ENCODE measurements at places on chromosomes 1 and 21. TPM values are rescaled to one million over a fixed set of nuclear protein-coding genes. Genes with fewer than 3 reads are reported as not detected.

GRCh38 chr1:3240524-3241235, 171.7 kb downstream of the PRDM16 start:
- no peak overlapping the region for H3K27ac ChIP-seq
- DNase-seq, result no peak
- H3K36me3 ChIP-seq, result no peaks in the 10 kb centered on the region
- no peaks in the 10 kb centered on the region for H3K4me1 ChIP-seq
- H3K27me3 ChIP-seq, result peaks cover 25% of the 10 kb centered on the region

GRCh38 chr1:82879701-82880305, 1079.1 kb downstream of the ADGRL2 start:
- no peaks in the 10 kb centered on the region for H3K27me3 ChIP-seq
- H3K4me3 ChIP-seq, result no peak overlapping the region
- H3K27ac ChIP-seq, result no peak overlapping the region
- no peaks in the 10 kb centered on the region for H3K36me3 ChIP-seq
- no peak for DNase-seq

DNA sequence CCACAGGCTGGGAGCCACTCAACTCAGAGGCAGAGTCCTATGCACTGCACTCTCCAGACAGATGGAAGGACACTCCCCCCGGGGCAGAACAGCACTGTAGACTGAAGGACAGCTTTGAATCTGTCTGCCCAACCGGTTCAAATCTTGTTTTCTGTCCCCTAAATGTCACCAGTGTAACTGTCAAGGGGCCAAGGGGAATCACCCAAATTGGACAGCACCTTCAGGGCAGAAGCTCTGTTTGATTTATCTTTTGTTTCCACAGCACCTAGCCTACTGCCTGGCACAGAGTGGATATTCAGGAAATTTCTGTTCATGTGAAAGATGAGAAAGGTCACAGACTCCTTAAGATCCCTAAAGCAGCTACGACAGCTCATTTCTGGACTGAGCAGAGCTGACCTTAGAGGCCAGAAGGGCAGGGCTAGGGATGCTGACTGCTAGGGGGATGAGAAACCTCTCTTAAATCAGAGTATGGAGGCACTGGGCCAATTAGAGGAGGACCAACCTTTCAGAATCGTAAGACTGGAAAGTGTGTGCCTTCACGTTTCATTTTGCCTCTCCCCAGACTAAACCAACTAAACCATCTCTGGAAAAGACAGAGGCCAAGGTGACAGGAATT, 41.0 kb downstream of the ITPKB start:
- DNase-seq, result peak; percentile 77
- H3K27ac ChIP-seq, result peak overlapping the region; percentile 97
- no peaks in the 10 kb centered on the region for H3K27me3 ChIP-seq
- no peak overlapping the region for H3K4me3 ChIP-seq
- peaks cover 27% of the 10 kb centered on the region for H3K4me1 ChIP-seq
- H3K36me3 ChIP-seq, result no peaks in the 10 kb centered on the region

GRCh38 chr1:197845886-197846285, 56.5 kb upstream of the C1orf53 start:
- no peak for DNase-seq
- no peak overlapping the region for H3K4me3 ChIP-seq
- H3K4me1 ChIP-seq, result no peaks in the 10 kb centered on the region
- no peak overlapping the region for H3K27ac ChIP-seq

The C1orf53 gene
- total RNA-seq, result 13.2 TPM

GRCh38 chr1:35345439-35345981, 77.0 kb downstream of the ZMYM4 start:
- H3K27me3 ChIP-seq, result no peaks in the 10 kb centered on the region
- no peak overlapping the region for H3K4me3 ChIP-seq
- no peak overlapping the region for H3K27ac ChIP-seq
- no peaks in the 10 kb centered on the region for H3K36me3 ChIP-seq

DNA sequence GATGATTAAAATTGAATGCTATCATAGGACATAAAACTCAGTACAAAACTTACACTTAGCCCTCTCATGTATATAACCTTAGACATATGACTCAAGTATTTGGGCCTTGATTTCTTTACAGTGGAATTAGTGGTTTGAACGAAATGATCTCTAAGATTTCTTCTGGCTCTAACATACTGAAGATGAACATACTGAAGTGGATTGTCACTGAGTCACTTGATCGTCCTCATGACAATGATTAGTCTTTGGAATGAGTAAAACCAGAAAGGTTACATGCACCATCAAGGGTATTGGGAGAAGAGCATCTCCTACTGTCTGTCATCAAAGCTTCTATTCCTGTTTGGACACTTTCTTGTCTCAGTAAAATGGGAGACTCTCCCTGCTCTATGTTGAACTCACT, 17.4 kb downstream of the FMN2 start:
- H3K27me3 ChIP-seq, result no peaks in the 10 kb centered on the region
- DNase-seq, result no peak
- H3K27ac ChIP-seq, result no peak overlapping the region
- H3K36me3 ChIP-seq, result no peaks in the 10 kb centered on the region

The TTC22 gene
- total RNA-seq, result 30.4 TPM

The IVL gene
- total RNA-seq, result 0.57 TPM

DNA sequence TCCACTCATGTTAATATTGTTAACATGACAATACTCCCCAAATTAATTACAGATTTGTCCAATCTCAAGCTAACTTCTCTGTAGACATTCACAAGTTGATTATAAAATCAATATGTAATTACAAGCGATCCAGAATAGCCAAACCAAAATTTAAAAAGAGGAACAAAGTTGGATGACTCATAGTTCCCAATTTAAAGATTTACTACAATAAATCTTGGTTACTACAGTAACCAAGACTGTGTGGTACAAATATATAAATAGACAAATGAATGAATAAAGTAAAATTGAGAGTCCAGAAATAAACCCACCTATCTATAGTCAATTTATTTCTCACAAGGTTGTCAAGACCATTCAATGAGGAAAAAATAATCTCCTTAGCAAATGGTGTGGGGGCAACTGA, 7.1 kb upstream of the KRTAP10-4 start:
- no peak overlapping the region for H3K27ac ChIP-seq
- no peak for DNase-seq
- no peaks in the 10 kb centered on the region for H3K27me3 ChIP-seq
- no peak overlapping the region for H3K4me3 ChIP-seq

DNA sequence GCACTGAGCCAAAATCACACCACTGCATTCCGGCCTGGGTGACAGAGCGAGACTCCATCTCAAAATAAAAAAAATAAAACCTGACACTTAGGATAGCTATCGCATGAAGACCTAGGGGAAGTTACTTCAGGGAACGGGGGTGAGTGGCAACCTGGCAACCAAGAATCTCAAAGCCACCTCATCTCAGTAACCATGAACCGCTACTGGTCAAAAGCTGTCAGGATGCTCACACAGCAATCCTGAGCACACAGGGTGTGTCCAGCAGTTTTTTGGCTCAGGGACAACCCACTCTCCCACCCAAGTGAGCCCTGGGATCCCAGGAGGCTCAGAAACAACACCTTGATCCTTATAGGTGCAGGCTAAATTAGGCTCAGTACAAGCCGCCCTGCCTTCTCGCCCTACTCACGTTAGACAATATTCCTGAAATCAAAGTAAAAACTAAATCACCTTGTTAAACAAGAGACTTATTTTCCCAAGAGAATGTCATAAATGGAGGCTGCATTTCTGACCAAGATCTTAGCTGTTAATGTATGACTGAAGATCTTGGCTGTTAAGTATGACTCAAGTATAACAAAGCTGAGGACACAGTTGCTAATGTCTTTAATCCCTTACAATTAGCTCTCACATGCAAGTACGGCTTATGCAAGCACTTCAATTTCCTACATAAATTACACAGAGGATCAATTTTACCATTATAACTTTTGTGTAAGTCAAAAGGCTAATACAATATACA, 48.3 kb upstream of the NADK start:
- no peak overlapping the region for H3K27ac ChIP-seq
- H3K27me3 ChIP-seq, result no peaks in the 10 kb centered on the region
- no peak overlapping the region for H3K4me3 ChIP-seq
- no peaks in the 10 kb centered on the region for H3K36me3 ChIP-seq
- no peak for DNase-seq
- H3K4me1 ChIP-seq, result no peaks in the 10 kb centered on the region

- peaks cover 2% of the 10 kb centered on the region for H3K36me3 ChIP-seq
- peaks cover 2% of the 10 kb centered on the region for H3K4me1 ChIP-seq
- no peaks in the 10 kb centered on the region for H3K27me3 ChIP-seq
- DNase-seq, result no peak
These were observed 6.6 kb downstream of the PEF1 start for GRCh38 chr1:31637915-31638673.

GRCh38 chr1:248843687-248844086, 5.7 kb downstream of the ZNF672 start:
- no peaks in the 10 kb centered on the region for H3K27me3 ChIP-seq
- peaks cover 9% of the 10 kb centered on the region for H3K36me3 ChIP-seq
- no peaks in the 10 kb centered on the region for H3K4me1 ChIP-seq
- no peak for DNase-seq
- no peak overlapping the region for H3K4me3 ChIP-seq

GRCh38 chr21:42677339-42678321, 24.2 kb downstream of the PDE9A start:
- H3K27ac ChIP-seq, result no peak overlapping the region
- H3K36me3 ChIP-seq, result no peaks in the 10 kb centered on the region

GRCh38 chr1:9004700-9005394, 21.4 kb downstream of the SLC2A7 start:
- no peak overlapping the region for H3K4me3 ChIP-seq
- H3K4me1 ChIP-seq, result peaks cover 10% of the 10 kb centered on the region
- H3K27ac ChIP-seq, result peak overlapping the region; percentile 82

The FMO3 gene
- 2.4 TPM for total RNA-seq

- peak overlapping the region; percentile 84 for H3K27ac ChIP-seq
- no peaks in the 10 kb centered on the region for H3K36me3 ChIP-seq
- H3K27me3 ChIP-seq, result no peaks in the 10 kb centered on the region
- peak overlapping the region; percentile 47 for H3K4me3 ChIP-seq
These were observed 3.2 kb upstream of the LIX1L start for GRCh38 chr1:145961109-145961424.

- H3K4me3 ChIP-seq, result no peak overlapping the region
- DNase-seq, result no peak
- H3K27me3 ChIP-seq, result no peaks in the 10 kb centered on the region
- no peaks in the 10 kb centered on the region for H3K4me1 ChIP-seq
These were observed 21.3 kb upstream of the DHX9 start for GRCh38 chr1:182817802-182818201.

DNA sequence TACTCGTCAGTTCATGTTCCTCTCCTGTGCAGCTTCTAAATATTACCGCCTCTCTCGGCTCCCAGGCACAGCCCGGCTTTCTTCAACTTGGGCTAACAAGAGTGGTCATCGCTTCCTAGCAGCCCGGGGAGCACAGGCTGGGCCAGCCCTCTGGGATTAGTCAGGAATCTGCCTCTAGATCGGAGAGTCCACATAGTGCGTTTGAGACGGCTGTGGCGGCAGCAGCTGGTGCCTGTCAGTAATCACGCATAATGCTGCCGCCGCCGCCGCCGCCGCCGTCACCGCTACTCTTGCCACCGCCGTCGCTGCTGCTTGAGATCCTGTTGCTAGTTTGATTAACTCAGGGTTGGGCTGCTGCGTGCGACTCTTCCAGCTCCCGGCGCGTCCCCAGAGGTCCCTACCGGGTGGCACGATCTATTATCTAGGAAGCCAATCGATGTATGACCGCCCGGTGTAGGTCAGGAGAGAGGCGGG, at the start of gene RXRG:
TSS of gene RXRG (minus strand) at position 230 of the 474 bp plus-strand sequence. CDS start 233 bp downstream, outside the sequence.
- no peaks in the 10 kb centered on the region for H3K27me3 ChIP-seq
- peak within 1 kb of the TSS; percentile 20 for H3K4me3 ChIP-seq
- H3K27ac ChIP-seq, result no peak within 1 kb of the TSS
- peak; percentile 5 for DNase-seq
- no peaks in the 10 kb centered on the region for H3K36me3 ChIP-seq
- H3K4me1 ChIP-seq, result no peaks in the 10 kb centered on the region

DNA sequence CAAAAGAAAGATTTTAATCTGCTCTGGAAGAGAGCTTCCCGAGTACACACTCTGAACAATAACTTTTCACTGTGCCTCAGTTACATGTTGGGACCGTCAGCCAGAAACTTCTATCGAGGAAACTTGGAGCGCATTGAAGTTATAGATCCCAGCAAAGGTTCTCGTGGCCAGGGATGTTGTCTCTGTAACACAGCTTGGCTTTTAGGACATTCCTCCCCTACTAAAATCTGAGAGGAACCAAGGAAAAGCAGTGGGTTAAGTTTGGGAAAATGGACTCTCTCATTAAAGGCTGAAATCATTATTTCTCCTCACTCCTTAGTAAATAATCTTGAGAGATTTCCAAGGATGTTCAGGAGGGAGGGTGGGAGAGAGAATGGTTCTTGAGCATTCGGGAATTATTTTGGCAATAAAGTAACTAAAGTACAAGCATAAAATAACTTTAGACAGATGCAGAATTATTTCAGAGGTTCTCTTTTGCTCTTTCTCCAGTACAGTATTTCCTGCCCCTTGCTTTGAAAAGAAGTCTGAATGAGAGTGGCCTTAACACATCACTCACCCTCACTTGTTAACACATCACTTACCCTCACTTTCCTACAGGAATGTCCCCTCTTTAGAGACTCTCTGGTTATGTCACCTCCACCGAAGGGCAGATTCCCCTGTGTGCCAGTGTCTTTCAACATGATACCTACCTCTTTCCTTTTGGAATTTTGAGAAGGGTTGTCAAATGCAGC, 1.8 kb upstream of the NFIA start:
- peaks cover 12% of the 10 kb centered on the region for H3K4me1 ChIP-seq
- H3K36me3 ChIP-seq, result no peaks in the 10 kb centered on the region
- H3K27me3 ChIP-seq, result no peaks in the 10 kb centered on the region
- peak overlapping the region; percentile 91 for H3K4me3 ChIP-seq
- H3K27ac ChIP-seq, result peak overlapping the region; percentile 97
- no peak for DNase-seq

The COL11A1 gene
- 0.51 TPM for total RNA-seq

GRCh38 chr1:58157256-58157655, 389.3 kb downstream of the OMA1 start:
- H3K4me3 ChIP-seq, result no peak overlapping the region
- no peaks in the 10 kb centered on the region for H3K27me3 ChIP-seq
- DNase-seq, result no peak
- H3K36me3 ChIP-seq, result no peaks in the 10 kb centered on the region

GRCh38 chr1:11967028-11967547, 13.2 kb upstream of the MFN2 start:
- no peaks in the 10 kb centered on the region for H3K4me1 ChIP-seq
- H3K36me3 ChIP-seq, result no peaks in the 10 kb centered on the region
- no peaks in the 10 kb centered on the region for H3K27me3 ChIP-seq
- DNase-seq, result peak; percentile 40

The SLFNL1 gene
- total RNA-seq, result 2.4 TPM

The LRRC38 gene
- total RNA-seq, result 0.14 TPM

DNA sequence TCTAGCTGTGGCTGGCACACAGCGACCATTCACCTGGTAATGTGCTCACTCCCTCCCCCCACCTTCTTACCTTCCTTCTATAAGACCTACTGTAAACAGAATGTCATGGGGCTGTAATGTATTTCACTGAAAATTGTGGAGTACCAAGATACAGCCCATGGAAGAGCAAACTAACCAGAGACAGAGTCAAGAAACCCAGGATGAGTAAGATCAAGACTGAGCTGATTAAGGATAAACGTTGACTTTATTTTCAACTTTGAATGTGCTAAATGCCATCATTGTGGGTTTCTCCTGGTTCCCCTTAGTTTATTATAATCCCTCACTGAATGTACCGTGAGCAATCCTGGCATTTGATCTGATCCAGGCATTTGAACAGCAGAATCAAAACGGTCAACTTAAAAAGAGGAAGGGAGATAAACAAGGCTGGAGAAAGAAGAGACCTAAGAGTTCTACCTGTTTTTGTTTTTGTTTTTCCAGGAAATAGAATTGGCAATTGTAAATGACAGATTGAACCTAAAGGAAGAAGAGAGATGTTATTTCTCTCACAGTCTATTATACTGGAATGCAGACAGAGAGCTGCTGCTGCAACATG, 16.1 kb upstream of the ATP1B1 start:
- no peak overlapping the region for H3K4me3 ChIP-seq
- no peaks in the 10 kb centered on the region for H3K27me3 ChIP-seq
- H3K4me1 ChIP-seq, result no peaks in the 10 kb centered on the region
- H3K27ac ChIP-seq, result no peak overlapping the region
- no peaks in the 10 kb centered on the region for H3K36me3 ChIP-seq

All from prostate gland (tissue), 2 donors.